NCI-H226 (cell line): ENCODE measurements at places on chromosomes 16 and 17.

GRCh38 chr17:7355053-7355452 lies at the start of gene TMEM95:
TSS of gene TMEM95 (plus strand) at chr17:7355156. CDS start at chr17:7355205, 49 bp downstream.
- peak; percentile 22 for DNase-seq

GRCh38 chr17:30271102-30271501 lies 20.6 kb downstream of the BLMH start:
- DNase-seq = no peak

GRCh38 chr17:28141313-28141712 lies 98.8 kb downstream of the NLK start:
- no peak for DNase-seq

DNA sequence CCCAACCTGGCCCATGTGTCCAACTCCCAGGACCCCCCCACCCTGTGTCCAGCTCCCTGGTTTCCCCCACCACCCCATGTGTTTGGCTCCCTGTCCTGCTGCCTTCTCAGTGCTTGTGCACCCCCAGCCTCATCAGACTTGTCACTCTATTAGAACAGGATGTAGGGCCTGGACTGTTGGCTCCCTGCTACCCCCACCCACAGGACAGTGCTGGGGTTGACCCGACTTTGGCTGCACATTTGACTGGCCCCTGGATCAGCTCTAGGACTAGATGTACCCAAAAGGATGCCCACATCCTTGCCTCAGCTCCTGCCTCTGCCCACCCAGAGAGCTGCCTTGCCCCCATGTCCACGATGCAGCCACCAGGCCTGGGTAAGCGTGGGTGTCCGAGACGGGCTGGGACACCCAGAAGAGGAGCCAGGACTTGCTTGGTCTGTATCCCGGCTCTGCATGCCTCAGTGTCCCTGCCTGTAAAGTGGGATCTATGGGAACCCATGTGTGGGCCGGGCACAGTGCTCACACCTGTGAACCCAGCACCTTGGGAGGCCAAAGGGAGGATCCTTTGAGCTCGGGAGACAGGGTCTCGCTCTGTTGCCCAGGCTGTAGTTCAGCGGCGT lies 1.5 kb upstream of the CCDC57 start:
- DNase-seq = no peak

DNA sequence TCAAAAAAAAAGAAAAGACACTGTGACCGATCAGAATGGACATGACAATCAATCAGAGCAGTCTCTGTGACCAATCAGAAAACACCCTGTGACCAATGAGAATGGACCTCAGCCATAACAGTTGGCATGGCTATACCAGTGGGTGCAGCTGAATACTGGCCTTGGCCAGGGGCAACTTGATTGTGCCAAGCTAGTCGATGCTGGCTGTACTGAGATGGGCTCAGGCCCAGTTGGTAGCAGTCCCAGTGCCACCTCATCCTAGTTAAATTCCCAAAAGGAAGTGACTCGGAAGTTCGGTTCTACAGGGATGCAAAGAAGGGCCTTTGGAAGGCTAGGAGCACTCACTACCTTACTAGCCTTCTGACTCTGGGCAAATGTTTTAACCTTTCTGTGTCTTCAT lies 37.2 kb upstream of the BCO1 start:
- DNase-seq = peak; percentile 22

DNA sequence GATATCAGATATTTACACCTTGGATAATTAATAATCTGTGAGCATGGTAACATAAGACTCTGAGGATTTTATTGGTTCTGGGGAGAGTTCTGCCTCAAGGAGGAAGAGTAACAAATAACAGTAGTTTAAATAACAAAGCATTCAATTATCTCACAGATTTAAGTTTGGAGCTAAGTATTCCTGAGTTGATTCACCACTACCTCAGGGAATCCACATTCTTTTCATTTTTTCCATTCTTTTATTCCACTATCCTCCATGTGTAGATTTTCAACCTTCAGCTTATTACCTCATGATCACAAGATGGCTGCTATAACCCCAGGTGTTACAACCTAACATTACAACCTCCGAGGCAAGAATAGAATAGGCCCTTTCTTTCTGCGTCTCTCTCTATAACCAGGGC lies 252.2 kb upstream of the TOX3 start:
- DNase-seq = no peak

GRCh38 chr17:67493812-67494211 lies 116.7 kb downstream of the PITPNC1 start:
- no peak for DNase-seq

- no peak for DNase-seq
These were observed 40.5 kb downstream of the DCUN1D3 start for GRCh38 chr16:20859699-20860098.

GRCh38 chr16:27400751-27401620 lies 988 bp upstream of the IL21R start:
- no peak for DNase-seq

GRCh38 chr17:81831563-81831956 lies 1.5 kb downstream of the MCRIP1 start:
- no peak for DNase-seq

DNA sequence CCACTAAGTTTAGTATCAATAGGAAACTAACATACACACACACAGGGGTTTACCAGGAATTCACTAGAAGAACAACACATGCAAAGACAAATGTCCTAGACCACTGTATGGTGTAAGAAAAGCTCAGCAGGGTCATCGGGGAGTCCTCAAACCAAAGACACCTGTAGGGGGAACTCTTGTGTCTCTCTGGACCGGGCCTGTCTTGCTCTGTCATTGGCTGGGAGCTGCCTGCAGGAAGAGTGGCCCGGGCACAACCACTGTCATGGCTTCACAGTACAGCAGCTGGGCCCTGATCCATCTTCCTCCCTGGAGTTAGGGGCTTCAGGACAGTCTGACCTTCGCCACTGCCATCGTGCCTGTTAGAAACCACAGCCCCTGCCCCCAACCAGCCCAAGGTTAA lies 263.6 kb upstream of the DYNLRB2 start:
- no peak for DNase-seq

DNA sequence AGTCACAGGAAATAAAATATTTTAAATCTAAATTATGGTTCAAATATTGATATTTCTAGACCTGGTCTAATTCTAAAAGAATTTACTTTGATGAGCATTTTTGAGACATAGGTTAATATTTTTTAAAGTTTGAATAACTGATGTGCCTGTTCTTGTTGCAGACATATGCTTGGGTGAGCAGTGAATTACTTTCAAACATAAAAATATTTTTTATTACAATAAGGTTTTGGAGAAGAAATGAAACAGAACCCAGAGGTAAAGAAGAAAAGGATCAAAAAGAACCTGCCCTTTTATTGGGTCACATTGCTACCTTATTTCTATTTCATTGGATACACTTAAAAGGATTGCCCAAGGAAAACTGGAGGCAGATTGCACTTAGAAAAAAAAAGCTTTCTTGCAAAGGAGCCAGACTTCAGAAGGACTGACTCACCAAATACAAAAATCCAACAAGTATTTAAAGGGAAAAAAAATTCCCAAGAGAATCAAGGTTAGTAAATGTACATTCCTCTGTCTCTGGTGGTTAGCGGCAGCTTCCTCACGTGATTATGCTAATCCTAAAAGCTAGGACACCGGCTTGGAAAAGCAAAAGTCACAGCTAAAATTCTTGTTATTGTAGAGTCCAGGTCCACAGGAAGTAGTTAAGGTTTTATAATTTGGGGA lies 18.5 kb downstream of the ENPP7 start:
- peak; percentile 66 for DNase-seq

GRCh38 chr17:72121164-72122009 lies 567 bp downstream of the SOX9 start:
- no peak for DNase-seq

GRCh38 chr17:66915204-66915611 lies 49.3 kb upstream of the CACNG4 start:
- DNase-seq = peak; percentile 78

DNA sequence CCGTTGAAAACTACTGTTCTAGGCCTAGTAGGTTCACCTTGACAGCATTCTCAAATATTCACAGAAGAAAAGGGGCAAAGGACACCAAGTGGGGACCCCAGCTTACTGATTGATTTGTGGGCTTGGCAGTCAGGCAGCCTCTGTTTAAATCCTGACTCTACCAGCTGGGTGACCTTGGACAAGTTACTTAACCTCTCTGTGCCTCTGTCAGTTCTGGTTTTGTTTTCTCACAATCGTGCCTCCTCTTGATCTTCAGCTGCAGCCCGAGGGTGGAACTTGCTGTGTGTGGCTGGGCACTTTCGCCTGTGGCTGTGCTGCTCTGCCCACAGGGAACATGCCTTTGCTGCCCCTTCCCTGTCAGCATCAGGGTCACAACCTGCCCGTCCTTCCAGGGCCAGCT lies 17.8 kb downstream of the RAP1GAP2 start:
- DNase-seq = no peak

DNA sequence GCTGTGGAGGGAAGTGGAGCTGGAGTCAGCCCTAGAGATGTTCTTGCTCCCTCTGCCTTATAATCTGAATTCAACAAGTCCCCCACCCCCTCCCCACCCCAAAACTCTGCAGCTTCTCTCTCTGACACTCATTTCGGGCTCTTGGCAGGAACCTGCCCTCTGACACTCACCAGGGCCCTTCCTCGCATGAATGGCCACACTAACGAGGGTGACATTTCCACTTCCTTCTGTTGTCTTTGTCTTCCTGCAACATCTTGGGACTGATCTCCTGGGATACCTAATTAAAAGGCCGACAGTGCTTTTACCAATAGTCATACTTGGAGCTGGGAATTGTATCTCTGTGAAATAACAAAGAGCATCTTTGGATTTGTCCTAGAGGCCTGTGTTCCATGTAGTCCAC lies 106.9 kb upstream of the PIRT start:
- DNase-seq = no peak

- no peak for DNase-seq
These were observed 158.8 kb upstream of the LHX1 start for GRCh38 chr17:36778448-36778847.

DNA sequence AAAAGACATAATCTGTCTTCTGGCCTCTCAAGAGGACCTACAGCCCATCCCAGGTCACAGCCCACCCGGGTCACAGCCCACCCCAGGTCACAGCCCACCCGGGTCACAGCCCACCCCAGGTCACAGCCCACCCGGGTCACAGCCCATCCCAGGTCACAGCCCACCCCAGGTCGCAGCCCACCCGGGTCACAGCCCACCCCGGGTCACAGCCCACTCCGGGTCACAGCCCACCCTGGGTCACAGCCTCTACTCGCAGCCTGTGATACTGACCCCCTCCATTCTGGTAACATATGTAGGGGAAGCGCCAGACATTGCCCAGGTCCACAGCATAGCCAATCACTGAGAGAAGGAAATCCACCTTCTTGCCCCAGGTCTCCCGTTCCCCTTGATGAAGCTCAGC lies 14.2 kb downstream of the SLC6A4 start:
- no peak for DNase-seq

GRCh38 chr17:81039854-81040758 lies 5.2 kb downstream of the BAIAP2 start:
- DNase-seq = peak; percentile 80

DNA sequence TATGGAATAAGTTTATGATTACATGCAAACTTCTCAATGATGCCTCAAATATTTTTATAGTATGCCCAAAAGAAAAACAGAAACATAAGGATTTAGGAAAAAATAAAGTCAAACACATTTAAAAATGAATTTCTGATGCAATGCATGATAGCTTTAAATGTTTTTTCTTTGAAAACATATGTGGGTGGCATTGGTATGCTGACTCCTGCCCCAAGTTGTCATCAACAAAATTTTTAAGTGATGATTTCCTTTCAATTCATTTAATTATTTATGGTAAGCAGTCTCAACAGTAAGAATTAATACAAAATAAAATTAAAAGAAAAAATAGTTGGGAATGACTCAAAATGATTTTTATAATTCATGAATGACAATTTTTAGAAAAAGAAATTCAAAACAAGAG lies 104.9 kb downstream of the CEP112 start:
- no peak for DNase-seq

DNA sequence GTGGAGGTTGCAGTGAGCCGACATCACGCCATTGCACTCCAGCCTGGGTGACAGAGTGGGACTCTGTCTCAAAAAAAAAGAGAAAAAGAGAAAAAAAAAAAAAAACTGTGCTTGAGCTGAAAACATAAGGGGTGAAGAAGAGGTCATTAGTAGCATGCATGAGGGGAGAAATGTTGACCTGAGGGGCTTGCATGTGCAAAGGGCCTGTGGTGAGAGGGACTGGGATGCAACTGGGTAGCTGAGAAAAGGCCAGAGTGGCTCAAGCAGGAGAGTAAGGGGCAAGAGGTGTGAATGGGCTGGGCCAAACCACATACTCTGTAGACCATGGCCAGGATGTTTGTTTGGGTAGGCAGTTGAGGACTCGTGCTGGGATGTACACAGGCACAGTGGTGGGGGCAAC lies 3.4 kb downstream of the KIF19 start:
- no peak for DNase-seq

DNA sequence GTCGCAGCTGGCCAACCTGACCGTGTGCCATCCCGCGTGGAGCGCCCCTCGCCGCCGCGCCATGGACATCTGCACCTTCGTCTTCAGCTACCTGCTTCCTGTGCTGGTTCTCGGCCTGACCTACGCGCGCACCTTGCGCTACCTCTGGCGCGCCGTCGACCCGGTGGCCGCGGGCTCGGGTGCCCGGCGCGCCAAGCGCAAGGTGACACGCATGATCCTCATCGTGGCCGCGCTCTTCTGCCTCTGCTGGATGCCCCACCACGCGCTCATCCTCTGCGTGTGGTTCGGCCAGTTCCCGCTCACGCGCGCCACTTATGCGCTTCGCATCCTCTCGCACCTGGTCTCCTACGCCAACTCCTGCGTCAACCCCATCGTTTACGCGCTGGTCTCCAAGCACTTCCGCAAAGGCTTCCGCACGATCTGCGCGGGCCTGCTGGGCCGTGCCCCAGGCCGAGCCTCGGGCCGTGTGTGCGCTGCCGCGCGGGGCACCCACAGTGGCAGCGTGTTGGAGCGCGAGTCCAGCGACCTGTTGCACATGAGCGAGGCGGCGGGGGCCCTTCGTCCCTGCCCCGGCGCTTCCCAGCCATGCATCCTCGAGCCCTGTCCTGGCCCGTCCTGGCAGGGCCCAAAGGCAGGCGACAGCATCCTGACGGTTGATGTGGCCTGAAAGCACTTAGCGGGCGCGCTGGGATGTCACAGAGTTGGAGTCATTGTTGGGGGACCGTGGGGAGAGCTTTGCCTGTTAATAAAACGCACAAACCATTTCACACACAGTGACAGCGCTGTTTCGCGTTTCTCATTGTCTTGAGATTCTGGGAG lies 2.0 kb upstream of the ZACN start:
- DNase-seq = no peak

GRCh38 chr17:8153525-8153956 lies 1.3 kb upstream of the PER1 start:
- peak; percentile 98 for DNase-seq

- DNase-seq = no peak
These were observed 83.5 kb downstream of the ADCY9 start for GRCh38 chr16:4032768-4033167.

DNA sequence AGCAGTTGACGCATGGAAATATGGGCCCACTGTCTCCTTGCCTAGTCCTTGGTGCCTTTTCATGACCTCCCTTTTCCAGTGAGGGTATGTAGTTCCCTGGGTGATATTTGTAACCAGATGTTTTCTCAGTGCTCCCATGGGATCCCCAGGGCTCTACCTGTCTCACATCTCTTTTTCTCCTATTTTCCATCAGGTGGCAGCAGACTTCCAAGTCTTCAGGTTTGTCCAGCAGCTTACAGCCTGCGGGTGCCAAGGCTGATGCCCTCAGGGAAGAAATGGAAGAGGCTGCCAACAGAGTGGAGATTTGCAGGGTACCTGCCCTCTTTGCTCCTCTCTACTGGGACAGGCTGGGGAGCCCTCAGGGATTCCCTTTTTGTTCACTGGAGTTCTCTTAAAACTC lies 89.1 kb downstream of the ELAC2 start:
- no peak for DNase-seq
